ENCODE measurements at places on chromosomes 11 and 22. TPM values are rescaled to one million over a fixed set of nuclear protein-coding genes. Genes with fewer than 3 reads are reported as not detected.

DNA sequence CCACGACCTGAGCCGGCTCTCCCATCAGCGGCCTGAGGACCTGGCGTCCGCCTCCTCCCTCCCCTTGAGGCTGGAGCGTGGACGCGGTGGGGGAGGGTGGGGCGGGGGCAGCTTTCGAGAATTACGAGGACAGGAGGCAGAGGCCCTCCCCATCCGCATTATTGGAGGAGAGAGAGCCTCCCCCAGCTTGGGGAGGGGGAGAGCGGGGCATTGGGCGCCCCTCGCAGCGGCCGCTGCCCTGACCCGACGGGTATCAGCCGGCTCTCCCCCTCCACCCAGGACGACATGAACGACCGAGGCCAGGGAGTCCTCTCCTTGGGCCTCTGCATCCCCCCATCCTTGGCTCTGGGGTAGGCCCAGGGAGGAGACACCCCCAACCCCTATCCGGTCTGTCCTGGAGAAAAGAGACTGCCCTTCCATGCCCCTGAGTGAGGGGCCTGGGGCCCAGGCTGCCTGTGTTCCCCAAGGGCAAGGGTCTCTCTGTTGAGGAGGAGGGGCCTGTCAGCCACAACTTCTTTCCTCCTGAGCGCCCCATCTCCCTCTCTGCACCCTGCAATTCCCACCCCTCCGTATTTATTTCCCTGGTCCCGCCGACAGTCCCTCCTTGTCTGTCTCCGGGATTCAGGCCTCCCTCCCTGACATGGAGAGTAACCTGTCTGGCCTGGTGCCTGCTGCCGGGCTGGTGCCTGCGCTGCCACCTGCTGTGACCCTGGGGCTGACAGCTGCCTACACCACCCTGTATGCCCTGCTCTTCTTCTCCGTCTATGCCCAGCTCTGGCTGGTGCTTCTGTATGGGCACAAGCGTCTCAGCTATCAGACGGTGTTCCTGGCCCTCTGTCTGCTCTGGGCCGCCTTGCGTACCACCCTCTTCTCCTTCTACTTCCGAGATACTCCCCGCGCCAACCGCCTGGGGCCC is 495 bp downstream of the GPR137 start:
- H3K36me3 ChIP-seq, result peaks cover 28% of the 10 kb centered on the region
- H3K4me1 ChIP-seq, result peaks cover 34% of the 10 kb centered on the region
- H3K27ac ChIP-seq, result peak overlapping the region; percentile 42
- H3K4me3 ChIP-seq, result peak overlapping the region; percentile 58
- H3K27me3 ChIP-seq, result peaks cover 18% of the 10 kb centered on the region
- DNase-seq, result peak; percentile 39

The YDJC gene
- polyA plus RNA-seq, result 5.2 TPM

DNA sequence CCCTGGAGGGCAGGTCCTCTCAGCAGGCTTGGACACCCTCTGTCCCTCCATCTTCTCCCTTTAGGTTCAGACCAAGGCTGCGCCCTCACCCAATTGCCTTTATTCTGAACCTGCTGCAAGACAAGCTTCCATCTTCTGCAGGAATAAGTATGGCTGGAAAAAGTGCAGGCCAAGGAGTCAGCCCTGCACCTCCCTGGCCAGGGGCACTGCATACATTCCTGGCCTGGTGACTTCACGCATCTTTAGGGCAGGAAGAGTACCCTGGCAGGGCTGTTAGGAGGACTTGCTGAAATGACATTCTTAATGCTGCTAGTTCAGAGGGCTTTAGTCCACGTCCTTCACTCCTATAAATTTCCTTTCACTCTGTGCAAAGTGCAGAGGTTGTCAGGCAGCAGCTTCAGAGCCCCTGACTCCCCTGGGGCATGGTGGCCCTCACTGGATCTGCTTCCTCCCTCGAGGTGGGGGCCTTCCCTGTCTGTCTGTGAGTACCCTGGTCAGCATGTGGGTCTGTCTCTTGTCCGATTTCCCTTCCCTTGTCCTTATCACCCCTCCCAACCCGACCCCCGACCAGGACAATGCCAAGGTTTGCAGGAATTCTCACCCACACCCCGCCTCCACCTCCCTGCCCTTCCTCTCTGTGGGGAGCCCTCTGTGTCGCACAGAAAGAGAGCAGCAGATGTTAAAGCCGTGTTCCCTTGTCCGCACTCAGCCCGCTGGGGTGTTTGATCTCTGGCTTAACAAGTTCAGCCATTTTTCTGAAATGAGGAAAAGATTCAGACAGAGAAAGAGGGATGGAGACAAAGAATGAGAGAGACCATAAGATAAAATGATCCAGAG is 124.5 kb upstream of the SYT13 start:
- no peaks in the 10 kb centered on the region for H3K36me3 ChIP-seq
- no peak overlapping the region for H3K27ac ChIP-seq
- peaks cover 8% of the 10 kb centered on the region for H3K4me1 ChIP-seq
- no peak overlapping the region for H3K4me3 ChIP-seq
- DNase-seq, result no peak

The APOL6 gene
- 1.9 TPM for polyA plus RNA-seq

GRCh38 chr11:15073361-15074205 is at the start of gene CALCB:
TSS of gene CALCB (plus strand) at chr11:15073593. CDS start at chr11:15074719, 1,126 bp downstream.
- H3K4me3 ChIP-seq, result peak within 1 kb of the TSS; percentile 10
- peaks cover 51% of the 10 kb centered on the region for H3K27me3 ChIP-seq

All from muscle of leg (tissue), 16 donors.